ENCODE measurements at places on chromosomes 12 and 14.

DNA sequence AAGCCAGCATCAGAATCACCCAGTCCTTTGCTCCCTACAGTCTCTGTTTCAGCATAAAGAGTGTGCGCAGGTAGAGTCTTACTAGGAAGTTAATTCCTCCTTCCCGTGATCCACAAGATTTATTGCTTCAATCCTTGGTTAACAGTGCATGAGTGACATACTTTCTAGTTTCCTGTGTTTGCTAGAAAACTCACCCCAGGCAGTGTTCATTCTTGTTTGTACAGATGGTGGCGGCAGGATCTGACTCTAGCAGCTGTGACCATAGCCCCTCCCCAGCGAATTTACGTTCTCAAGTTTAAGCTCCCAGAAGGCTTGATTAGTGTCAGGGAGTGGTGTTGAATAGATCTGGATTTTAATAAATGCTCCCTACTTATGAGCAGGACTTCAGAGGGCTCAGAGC lies 75.9 kb upstream of the ANO2 start:
- no peak for DNase-seq

DNA sequence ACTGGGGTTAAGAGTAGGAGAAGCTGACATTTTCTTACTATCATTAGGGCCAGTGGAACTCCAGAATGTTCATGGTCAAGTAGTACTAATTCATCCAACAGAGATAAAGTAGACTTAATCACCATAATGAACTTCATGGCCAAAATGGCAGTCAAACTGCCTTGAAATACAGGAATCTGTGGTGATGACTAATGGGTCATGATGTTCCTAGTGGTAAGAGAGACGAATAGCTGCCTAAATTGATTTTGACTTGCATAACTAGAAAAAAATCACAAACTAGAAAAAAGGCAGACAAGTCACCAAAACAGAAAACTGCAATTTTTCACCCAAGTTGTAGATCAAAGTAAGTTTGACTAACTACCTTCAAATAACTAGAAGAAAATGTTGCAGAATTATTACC lies 138.5 kb downstream of the MGAT4C start:
- DNase-seq, result no peak

DNA sequence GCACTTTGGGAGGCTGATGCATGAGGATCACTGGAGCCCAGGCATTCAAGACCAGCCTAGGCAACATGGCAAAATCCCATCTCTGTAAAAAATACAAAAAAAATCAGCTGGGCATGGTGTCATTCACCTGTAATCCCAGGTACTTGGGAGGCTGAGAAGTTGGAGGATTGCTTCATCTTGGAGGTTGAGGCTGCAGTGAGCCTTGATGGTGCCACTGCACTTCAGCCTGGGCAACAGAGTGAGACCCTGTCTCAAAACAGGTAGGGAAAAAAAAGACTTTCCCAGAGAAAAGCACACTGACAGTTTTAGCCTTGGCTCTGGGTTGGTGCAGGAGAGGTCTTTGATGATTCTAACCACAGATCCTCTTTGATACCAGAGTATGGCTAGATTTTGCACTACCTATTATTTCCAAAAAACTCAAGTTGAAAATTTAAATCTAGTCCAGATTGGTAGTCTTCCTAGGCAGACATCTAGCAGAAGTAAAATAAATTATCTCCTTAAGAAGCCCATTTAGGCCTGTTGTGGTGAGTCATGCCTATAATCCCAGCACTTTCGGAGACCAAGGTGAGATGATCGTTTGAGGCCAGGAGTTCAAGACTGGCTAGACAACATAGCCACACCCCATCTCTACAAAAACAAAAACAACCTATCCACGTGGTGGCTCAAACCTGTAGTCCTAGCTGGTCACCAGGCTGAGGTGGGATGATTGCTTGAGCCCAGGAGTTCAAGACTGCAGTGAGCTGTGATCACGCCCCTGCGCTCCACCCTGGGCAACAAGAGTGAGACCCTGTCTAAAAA lies 18.6 kb downstream of the LARP4 start:
- DNase-seq, result no peak

DNA sequence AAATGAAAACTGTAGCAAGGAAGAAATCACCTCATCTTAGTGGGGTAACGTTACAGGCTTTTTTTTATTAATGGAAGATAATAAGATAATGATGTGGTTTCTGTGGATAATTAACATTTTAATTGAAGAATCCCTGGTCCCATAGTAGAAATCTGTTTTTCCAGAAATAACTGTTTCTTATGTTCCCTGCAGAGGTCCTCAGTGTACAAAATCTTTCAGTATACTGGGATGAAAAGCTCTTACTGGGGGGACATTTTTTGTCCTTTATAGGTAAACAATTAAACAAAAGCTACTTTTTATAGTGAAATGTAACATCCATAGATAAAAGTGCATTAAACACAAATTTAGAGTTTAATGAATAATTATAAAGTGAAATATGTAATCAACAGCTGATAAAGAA lies 312.2 kb downstream of the ATXN7L3B start:
- no peak for DNase-seq

DNA sequence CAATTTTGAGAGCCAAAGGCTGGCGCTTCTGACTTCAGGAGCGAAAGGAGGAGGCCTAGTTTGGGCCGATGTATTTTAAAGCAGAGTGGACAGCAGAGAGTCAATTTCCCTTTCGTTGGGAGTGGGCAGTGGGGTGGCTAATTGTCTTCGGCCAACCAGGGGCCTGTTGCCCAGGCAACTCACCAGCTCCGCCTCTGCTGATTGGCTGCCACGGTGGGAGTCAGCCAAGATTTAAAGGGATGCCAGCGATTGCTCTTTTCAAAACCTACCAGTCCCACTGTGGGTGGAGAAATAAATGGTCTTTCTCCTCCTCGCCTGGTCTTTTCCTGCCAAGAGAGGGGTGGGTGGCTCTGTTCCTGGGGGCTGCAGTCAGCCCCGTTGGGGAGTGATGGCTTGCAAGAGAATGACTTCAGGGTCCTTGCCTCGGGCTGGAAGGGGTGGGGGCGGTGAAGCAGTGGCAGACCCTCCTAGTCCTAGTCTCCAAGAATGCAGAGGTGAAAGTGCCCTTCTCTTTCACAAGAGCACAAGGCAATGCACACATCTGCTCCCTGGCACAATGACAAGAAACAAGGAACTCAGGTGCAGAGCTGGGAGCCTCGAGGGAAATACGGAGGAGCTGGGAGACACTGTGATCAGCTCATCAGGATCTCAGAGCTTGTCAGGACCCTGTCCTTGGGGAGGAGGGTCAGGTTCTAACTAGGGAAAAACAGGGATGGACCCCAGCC lies 37.7 kb downstream of the RASAL1 start:
- no peak for DNase-seq

DNA sequence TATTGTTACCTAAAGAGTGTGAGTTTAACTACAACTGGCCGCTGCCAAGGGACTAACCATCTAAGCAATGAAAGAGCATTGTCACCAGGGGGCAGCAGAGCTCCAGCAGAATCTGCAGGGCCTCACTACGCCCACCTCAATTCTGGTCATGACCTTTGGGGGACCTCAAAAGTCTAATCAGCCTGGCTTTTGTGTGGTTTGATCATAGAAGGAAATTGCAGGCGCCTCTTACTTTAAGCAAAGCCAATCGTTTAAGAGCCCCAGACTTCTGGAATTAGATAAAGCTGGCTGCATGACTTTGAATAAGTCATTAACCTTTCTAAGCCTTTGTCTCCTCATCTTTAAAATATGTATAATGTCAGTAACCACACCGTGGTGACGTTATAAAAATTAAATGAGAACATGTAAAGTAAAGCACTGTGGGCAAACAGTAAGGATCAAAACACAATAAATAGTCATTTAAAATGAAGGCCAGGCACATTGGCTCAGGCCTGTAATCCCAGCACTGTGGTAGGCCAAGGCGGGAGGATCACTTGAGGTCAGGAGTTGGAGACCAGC lies 58.6 kb downstream of the TBX3 start:
- DNase-seq, result no peak

DNA sequence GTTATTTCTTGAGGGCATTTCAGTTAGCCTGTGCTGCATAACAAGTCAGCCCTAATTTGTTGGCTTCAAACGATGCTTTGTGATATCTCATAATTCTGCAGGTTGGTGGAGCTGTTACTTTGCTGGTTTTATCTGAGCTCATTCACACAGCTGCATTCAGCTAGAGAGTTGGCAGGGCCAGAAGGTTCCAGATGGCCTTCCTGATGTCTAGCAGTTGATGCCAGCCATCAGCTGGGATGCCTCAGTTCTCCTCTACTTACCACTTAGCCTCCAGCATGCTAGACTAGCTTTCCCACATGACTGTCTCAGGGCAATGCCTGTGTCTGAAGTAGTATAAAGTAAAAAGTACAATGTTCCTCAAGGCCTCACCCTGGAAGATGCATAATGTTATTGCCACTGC lies 130.6 kb downstream of the SLC35F4 start:
- no peak for DNase-seq

GRCh38 chr14:96405677-96406076 lies 13.7 kb downstream of the AK7 start:
- DNase-seq, result no peak

DNA sequence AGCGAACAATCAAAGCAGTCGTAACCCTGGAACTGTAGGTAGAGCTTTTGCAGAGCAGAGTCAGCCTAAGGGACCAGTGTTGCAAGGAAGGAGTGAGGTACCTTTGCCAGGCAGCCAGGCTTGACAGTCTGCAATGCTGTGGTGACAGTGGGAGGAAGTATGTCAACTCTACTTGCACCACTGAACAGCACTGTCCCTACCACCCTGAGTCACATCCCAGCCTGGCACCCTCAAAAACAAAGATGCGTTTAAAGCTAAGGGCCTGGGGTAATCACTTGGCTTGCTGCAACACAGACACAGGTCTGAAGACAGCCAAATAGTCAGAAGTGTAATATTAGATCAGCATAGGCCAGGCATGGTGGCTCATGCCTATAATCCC lies 141.9 kb downstream of the DPF3 start:
- DNase-seq, result no peak

- DNase-seq, result no peak
Observed at GRCh38 chr14:63039866-63040265, 5.4 kb downstream of the KCNH5 start.

DNA sequence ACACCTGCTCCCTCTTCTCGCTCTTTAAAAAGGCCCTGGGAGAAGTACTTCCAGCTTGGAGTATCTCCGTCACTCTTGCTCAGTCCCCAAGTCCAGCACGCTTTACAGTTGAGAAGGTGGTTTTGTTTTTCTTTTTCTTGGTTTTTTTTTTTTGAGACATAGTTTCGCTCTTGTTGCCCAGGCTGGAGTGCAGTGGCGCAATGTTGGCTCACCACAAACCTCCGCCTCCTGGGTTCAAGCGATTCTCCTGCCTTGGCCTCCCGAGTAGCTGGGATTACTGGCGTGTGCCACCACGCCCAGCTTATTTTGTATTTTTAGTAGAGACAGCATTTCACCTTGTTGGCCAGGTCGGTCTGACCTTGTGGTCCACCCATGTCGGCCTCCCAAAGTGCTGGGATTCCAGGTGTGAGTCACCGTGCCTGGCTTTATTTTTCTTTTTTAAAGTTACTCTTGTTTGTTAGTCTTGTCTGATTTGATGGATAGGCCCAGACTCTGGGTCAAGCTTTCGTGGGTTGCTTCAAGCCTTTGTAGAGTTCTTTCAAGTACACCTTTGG lies 1.9 kb downstream of the TDRD9 start:
- DNase-seq, result no peak

- DNase-seq, result no peak
Observed at GRCh38 chr12:92847368-92847767, 81.7 kb downstream of the EEA1 start.

DNA sequence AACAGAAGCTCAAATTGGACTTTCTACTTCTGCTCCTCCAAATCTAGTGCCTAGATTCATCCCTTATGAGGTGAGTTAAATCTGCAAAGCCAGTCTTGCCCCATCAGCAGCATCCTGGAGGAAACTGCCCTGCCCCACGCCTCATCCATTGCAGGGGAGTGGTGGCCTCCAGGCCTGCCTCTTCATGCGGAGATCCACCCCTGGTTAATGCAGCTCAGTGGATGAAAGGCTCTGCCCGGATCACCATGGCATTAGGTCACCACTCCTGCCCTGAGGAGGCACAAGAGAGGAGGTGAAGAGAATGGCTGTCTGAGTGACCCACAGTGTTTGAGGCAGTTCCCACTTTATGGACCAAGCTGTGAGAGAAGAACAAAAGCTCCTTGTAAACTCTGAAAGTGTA lies 218.1 kb downstream of the C12orf75 start:
- no peak for DNase-seq

DNA sequence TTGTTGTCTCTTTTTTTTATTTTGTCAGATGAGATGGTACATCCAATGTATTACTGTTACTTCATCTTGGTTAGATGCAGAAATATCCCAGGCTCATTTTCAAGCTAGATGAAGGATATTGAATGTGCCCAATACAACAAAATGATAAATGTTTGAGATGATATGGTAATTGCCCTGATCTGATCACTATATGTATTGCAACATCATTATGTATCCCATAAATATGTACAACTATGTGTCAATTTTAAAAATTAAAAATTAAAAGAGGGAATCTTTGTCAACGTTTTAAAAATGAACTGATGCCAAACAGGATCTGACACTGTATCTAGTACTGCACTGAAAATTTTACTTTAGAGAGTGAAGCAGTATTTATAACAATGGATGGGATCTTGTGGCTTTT lies 78.5 kb downstream of the PPM1H start:
- DNase-seq, result no peak

DNA sequence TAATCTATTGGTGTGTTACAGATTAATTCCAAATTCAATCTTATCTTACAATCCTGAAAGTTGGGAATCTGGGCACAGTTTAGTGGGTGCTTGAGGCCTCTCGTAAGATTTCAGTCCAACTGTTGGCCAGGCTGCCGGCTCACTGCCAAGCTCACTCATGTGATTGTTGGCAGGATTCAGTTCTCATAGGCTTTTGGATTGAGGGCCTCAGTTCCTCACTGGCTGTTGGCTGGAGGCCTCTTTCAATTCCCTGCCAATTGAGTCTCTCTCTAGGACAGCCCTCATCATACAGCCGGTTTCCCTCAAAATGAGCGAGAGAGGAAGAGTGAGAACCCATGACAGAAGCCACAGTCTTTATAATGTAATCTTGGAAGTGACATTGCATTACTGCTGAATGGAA lies 123.5 kb upstream of the FBXO33 start:
- no peak for DNase-seq

DNA sequence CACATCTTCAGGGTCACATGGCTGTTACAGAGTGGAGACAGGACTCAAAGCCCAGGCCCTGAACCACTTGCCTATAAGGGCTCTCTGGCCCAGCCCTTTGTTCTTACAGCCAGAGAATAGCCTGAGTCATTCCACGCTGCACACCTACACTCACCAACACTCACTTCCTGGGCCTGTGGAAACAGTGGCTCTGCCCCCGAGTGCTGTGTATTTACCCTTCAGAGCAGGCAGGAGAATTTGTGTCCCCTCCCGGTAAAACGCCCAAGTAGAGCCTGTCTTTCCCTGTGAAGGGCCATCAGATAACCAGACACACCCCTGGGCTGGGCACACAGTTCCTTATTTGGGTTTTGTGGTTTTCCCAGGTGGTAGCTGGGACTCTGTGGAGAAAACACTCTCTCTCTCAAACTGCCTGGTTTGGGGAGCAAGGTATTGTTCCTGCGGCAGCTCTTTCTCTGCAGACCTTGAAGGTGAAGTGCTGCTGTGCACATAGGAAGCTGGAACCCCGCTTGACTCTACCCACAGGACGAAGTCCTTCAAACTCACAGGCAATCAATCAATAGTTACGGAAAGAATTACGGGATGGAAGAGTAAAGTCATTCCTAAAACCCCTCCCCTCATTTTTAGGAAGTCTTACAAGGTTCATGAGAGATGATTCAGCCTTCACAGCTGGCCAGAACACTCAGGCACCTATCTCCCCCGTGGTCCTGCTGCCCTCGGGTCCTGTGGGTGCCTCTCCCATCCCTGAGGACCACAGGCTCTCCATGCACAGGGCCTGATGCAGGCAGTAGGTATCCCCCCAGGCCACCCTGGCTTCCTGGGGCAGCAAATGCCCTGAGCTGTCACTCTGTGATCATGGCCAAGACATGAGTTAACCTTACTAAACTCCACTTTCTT lies 20.3 kb downstream of the FIGNL2 start:
- no peak for DNase-seq
